Thymus (tissue), 14 donors: ENCODE measurements at places on chromosomes 3 and 15.

DNA sequence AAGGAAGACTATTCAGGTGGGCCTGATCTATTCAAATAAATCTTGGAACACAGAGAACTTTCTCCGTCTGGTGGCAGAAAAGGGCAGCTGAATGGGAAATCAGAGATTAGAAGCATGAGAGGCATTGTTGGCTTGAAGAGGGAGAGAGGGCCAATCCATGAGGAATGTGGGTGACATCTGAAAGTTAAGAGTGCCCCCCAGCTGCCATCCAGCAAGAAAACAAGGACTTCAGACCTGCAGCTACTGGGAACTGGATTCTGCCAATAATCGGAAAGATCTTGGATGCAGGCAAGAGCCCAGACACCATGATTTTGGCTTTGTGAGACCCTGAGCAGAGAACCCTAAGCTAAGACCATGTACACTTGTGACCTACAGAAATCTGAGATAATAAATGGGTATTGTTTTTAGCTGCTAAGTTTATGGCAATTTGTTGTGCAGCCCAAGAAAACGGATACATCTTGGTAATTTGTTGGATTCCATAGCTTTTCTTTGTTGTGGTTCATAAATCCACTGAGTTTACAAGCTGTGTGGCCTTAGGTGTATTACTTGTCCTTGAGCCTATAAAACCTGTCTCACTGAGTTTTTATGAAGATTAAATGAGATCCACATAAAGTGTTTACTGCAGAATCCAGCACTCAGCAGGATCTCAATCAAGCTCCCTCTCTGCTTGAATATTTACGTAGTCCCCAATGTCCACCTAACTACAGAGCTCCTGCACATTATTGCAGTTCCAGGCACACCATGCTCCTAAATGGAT lies 82.1 kb upstream of the PRTG start:
- no peak for DNase-seq

GRCh38 chr3:25849641-25850385 lies 59.9 kb downstream of the OXSM start:
- DNase-seq = no peak

- no peak for DNase-seq
Measured at GRCh38 chr15:31840849-31841476, 189.4 kb upstream of the CHRNA7 start.

- DNase-seq = peak; percentile 27
Measured at GRCh38 chr3:151283907-151284461, 5.6 kb upstream of the P2RY14 start.

GRCh38 chr15:57160823-57161560 lies 215.3 kb upstream of the CGNL1 start:
- no peak for DNase-seq

DNA sequence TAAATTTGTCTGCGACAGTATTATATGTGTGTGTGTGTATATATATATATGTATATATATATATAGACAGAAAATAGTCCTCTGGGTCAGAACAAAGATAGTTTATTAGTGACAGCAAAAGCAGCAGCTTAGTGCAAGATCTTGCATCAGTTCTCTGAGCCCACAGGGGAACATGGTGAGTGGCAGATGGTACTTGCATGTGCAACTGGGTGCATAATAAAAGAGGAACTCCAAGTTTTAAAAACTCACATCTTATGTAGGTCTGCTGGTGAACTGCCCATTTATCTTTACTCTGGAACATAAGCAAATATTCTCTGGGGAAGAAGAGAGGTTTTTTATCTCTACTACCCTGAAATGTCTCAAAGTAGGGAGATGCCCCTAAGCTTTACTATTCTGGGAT lies 276.4 kb downstream of the POLQ start:
- no peak for DNase-seq

DNA sequence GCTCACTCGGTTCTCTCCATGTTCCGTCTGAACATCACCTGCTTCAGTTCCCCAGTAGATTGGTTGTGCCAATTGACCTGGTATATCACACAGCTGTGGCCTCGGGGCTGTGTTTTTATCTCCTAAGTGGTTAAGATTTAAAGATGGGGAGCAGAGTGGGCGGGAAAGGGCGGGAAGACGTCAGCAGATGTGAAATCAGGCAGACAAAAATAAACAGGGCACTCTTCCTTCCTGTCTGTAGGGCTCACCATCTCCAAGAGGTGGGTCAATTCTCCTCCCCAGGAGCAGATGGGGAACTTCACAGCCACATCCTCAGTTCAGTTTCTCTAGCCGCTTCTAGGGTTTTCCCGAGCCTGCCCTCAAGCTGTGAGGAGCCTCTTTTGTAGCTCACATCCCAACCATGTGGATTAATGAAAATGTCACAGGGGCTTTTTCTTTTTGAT lies 26.8 kb upstream of the LIMD1 start:
- peak; percentile 75 for DNase-seq

DNA sequence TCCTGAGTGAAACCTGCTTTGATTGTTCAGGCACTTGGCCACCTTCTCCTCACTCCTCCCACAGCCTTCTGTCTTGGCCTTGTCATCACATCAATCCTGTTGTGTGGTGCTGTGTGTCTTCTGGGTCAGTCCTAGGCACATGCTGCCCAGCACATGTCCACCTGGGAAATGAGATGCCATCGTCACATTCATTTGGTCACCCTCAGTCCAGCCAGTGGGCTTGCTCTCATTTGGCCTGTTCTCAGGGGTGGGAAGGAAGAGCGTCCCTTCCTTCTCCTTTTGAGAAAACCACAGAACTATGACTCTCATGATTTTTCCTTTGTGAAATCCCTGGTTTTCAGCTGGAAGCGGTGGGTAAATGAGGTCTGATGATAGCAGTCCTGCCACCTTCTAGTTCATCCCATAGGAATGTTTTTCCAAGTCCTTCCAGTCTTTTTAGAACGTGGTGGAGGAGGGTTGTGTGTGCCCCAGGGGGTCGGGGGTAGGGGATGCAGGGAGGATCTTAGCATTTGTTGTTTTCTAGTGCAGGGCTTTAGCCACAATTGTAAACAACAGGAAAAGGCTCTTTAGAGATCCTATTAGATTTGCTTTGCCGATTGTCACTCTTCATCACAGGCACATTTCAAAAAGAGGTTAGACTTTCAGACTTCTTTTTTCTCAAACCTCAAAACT lies 8.4 kb upstream of the PLA1A start:
- DNase-seq = no peak

- no peak for DNase-seq
Measured at GRCh38 chr15:63067306-63067705, 24.8 kb downstream of the TPM1 start.

- no peak for DNase-seq
Measured at GRCh38 chr15:47301481-47301880, 415.8 kb upstream of the SEMA6D start.

DNA sequence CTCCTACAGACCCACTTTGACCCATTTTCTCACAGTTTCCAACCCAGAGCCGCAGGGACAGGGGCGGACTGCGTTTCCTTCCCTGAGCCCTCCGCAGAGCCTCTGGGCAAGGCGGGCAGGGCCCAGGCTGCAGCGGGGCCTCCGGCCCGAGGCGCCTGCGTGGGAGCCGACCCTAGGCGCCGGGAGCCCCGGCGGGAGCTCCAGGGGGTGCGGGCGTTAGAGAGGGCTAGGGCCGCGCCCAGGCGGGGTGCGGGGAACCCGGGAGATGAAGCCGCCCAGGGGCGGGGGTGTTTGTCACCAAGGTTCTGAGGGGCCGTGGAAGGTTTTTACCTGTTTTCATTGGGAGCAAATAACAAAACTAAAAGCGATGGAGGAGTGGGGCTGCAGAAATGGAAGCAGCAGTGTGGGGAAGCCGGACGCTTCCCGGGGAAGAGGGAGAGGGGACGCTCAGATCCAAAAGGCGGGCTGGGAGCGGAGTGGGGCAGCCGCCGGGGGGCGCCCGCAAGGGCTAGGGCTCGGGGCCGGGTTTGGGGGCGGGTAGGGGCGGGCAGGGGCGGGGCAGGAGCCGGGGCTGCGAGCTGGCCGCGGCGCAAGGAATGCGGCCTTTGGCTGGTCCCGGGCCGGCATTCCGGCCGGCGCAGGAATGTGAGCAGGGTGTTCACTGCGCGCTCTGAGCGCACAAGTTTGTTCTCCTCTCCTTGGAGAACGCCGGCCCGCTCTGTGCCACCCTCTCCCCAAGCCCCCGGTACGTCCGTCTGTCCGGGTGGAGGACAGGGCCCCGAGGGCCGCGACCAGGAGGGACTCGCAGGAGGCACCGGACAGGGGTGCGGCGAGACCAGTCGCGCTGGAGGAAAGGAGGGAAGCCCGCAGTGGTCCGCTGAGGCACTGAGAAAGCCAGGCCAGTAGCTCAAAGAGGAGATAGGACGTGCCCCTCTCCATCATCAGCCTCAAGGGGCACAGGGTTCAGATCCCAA lies 61.1 kb downstream of the AMOTL2 start:
- DNase-seq = no peak

DNA sequence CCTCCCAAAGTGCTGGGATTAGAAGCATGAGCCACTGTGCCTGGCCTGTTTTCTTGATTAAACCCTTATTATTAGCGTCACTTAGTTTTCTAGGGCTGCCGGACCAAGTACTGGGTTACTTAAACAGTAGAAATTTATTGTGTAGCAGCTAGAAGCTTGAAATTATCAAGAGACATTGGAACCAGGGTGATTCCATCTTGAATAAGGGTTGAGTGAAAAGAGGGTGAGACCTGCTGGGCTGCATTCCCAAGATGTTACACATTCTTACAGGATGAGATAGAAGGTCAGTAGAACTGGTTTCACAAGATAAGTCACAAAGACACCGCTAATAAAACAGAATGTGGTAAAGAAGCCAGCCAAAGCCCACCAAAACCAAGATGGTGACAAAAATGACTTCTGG lies 18.6 kb upstream of the FSTL1 start:
- no peak for DNase-seq

DNA sequence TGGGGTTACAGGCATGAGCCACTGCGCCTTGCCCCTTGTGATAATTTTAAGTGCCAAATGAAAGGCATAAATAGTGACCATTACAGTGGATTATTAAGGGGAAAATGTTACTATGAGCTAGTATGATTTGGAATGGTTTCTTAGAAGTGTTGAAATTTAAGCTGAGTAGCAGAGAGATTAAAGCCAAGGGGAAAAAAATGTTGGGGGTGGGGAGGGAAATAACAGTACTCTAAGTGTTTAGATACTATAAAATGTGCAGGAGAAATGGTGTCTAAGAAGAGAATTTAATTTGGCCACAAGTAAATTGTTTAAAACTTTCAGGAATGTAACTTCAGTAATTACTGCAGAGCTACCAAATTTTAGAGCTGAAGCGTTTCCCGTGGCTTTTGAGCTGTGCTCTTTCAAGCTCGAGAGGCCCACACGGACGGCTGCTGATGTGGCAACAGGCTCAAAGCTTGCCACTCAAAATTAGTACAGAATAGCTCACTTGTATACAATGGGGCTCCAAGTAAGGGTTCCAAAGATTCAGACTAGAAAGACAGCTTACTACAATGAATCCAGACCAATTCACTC lies 23.9 kb upstream of the SLC12A8 start:
- no peak for DNase-seq

GRCh38 chr3:42961633-42962032 lies 17.5 kb upstream of the GASK1A start:
- peak; percentile 53 for DNase-seq

DNA sequence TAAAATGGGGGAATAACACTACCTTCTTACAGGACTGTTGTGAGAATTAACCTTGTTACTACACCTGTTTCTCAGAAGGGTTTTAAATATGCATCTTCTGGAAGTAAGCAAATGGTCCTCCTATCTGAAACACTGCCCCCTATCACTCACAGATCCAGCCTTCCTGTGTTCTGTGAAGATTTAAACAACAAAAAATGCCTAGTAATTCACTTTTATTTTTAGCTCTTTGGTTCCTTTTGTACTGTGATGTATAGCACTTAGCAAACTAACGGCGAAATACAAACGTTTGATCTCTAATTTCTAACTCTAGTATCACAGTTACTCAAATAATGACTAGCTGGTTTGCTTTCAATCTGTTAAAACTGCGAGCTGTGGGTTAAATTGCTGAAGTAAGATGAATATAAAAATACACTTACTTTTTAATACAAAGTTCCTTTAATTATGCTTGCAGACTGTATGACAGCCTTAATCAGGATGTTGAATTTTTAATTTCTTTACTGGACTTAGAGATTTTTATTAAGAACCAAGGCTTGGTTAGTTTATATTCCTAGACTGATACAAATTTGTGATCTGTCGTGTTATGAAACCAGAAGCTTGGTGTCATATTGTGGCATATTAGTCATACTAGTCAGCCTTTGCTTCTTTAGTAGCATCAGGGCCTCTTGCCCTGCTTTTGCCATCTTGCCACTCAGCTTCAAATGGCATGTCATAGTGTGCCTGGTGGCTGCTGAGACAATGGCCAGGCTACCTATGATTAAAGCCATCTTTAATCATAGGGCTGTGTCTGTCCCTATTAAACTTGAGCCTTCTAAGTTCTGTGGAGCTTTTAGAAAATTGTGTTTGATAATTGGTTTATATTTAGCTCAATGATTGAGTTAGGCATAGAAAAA lies 9.2 kb downstream of the EIF3J start:
- peak; percentile 4 for DNase-seq

- no peak for DNase-seq
Measured at GRCh38 chr3:43892061-43892460, 201.3 kb downstream of the ABHD5 start.

DNA sequence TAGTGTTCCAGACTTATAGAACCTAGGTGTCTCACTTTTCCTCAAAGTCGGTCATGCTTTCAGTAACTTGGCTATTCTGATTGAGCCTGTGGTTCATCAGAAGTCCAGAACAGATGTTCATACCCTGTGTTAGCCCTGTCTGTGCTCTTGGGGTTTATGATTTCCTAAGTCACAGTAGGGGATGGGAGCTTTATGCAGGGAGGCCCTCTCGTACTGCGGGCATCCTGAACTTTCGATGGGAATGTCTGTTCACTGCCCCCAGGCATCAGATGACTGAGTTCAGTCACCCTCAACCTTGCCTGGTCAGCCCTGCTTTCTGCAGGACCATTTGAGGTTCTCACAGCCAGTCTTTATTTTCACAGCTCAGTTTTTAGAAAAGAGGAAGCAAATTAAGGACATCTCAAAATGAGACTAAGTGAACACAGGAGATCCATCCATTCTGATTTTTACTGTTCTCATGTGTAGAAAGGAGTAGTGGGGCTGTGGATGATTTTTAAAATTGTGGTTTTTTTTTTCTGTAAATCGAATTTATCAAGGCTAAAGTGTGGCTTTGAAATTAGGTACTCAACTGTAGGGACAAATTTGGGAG lies 71.3 kb downstream of the CMTM8 start:
- DNase-seq = no peak

DNA sequence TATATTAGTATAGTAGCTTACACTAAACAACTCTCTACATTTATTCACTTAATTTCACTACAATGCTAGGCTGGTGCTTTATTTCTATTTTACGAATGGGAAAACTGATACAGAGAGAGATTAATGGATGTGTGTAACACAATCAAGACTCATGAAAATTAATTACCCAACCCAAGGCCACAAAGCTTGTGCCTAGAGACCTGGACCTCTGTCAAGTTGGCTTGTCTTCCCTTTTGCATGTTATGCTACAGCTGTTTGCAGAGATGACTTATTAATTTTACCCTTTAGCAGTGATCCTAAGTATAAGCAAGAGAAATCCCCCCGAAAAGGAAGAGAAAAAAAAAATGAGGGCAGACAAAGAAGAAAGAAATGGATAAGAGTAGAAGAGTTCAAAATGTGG lies 162.5 kb downstream of the C3orf38 start:
- no peak for DNase-seq
